ENCODE measurements at places on chromosomes 7 and 10.

DNA sequence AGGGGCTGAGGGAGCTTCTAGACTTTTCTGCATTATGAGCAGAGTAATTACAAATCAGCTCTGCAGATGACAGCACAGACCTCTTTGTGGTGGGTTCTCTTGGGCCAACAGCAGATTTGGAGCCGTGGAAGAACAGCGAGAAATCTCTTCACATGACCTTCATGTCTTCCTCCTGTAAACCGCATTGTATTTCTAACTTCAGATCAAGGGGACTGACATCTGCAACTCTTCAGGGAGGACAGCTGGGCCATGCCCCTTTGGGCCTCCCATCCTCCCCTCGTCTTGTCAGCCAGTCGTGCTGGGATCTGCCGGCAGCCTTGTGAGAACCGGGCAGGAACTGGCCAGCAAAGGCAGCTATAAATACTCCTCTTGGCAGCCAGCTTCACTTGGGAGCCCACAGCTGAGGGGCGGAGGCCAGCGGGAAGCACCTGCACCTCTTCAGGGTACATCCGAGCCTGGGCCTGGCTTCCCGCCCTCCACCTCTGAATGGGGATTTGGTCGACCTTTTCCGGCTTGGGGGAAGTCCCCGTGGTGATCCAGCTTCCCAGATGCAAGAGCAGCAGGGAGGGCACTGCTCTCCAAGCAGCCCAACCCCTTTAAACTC, 54.7 kb downstream of the STEAP1B start:
- DNase-seq, result peak; percentile 81
- no peaks in the 10 kb centered on the region for H3K36me3 ChIP-seq
- H3K27me3 ChIP-seq, result no peaks in the 10 kb centered on the region
- H3K27ac ChIP-seq, result peak overlapping the region; percentile 78
- H3K4me1 ChIP-seq, result peaks cover 54% of the 10 kb centered on the region
- H3K4me3 ChIP-seq, result peak overlapping the region; percentile 23

- H3K4me1 ChIP-seq, result peaks cover 42% of the 10 kb centered on the region
- no peak for DNase-seq
- H3K27me3 ChIP-seq, result no peaks in the 10 kb centered on the region
- H3K4me3 ChIP-seq, result peak overlapping the region; percentile 92
Observed at GRCh38 chr7:30136117-30136731, 1.4 kb downstream of the MTURN start.

GRCh38 chr10:42477170-42477569, 161.2 kb downstream of the ZNF33B start:
- H3K36me3 ChIP-seq, result no peaks in the 10 kb centered on the region
- H3K4me3 ChIP-seq, result no peak overlapping the region
- H3K27me3 ChIP-seq, result peaks cover 8% of the 10 kb centered on the region
- no peak overlapping the region for H3K27ac ChIP-seq
- no peak for DNase-seq
- peaks cover 3% of the 10 kb centered on the region for H3K4me1 ChIP-seq

DNA sequence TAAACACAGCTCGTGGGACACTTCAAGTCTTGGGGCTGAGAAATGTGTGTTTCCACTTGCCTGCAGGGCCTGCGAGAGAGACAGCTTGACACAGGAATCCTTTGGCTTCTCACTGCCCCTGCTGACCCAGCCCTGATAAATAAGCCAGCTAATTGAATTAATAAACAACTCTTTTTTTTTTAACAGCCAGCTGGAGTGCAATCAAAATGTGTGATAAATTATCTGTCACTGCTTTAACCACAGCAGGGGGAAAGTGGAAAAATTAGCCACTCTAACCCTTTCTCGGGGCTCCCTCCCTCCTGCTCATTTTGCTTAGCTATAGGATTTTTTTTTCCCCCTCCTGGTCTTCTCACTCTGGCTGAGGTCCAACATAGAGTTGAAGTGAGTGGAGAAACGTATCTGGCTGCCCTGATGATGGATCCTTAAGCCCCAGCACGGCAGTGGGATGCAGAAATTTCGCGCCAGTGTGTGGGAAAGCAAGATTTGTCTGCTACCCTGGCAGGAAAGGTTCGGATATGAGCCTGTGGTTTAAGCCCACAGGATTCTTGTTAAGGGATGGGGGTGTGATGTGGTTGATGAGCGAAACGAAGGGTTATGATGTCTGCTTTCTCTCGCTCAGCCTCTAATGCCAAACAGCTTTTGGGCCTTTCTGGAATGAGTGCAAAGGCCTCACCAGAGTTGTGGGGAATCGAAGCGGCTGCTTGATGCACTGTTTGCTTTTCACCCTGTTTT, 173.8 kb downstream of the TRIL start:
- no peak for DNase-seq
- no peak overlapping the region for H3K4me3 ChIP-seq
- H3K27ac ChIP-seq, result no peak overlapping the region

DNA sequence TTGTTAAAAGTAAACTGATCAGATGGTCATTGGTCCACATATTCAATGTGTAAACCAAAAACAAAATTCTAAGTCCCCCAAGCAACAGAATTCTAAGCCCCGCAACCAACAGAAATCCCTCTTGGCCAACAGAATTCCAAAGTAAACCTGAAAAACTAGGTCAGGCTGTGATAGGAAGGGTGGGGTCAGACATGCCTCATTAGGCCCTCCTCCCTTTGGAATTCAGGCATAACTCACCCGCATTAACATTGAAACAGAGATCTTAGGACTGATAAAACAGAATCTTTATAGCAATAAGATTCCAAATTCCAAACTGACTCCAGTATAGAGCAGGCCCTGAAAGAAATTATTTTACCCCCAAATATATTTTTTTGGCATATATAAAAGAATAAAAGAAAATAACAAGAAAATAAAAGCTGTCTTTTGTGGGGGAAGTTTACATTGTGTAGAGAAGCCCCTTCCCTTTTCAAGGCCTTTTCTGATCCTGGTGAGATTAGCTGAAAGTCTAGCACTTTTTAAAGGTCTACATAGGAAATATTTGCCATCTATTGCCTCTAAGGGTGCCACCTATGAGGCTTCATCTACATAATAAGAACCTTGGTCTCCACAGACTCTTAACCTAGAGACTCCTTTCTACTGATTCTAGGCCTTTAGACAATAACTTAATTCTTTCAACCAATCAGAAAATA, 30.5 kb downstream of the GNAT3 start:
- H3K36me3 ChIP-seq, result no peaks in the 10 kb centered on the region
- no peak overlapping the region for H3K27ac ChIP-seq
- no peak for DNase-seq
- H3K27me3 ChIP-seq, result no peaks in the 10 kb centered on the region
- no peak overlapping the region for H3K4me3 ChIP-seq

Data from lower lobe of right lung (tissue), 2 donors.